ENCODE measurements at places on chromosomes 1 and 21.

DNA sequence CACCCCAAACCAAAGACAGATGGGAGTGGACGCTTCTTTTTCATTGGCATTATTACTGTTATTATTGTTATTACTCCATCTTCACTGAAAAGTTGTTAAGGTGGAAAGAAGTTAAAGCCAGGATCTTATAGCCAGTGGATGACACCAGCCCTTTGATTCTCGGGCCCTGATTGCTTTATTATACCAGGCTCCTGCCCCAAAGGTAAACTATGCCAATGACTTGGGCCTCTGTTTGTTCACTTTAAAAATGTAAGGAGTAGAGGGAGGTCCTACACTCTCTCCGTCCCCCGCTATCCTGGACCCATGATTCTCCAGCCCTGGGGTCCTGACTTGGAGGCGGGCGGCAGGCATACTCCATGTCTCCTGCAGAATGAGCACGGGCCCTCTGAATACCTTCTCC, 106.8 kb downstream of the TOMM20 start:
- DNase-seq = no peak

- peak; percentile 31 for DNase-seq
Measured at GRCh38 chr1:241639623-241640148, 483 bp downstream of the CHML start.

GRCh38 chr1:204624631-204625216, 60.8 kb downstream of the LRRN2 start:
- DNase-seq = no peak

- no peak for DNase-seq
Measured at GRCh38 chr1:921011-921837, 2.5 kb upstream of the SAMD11 start.

DNA sequence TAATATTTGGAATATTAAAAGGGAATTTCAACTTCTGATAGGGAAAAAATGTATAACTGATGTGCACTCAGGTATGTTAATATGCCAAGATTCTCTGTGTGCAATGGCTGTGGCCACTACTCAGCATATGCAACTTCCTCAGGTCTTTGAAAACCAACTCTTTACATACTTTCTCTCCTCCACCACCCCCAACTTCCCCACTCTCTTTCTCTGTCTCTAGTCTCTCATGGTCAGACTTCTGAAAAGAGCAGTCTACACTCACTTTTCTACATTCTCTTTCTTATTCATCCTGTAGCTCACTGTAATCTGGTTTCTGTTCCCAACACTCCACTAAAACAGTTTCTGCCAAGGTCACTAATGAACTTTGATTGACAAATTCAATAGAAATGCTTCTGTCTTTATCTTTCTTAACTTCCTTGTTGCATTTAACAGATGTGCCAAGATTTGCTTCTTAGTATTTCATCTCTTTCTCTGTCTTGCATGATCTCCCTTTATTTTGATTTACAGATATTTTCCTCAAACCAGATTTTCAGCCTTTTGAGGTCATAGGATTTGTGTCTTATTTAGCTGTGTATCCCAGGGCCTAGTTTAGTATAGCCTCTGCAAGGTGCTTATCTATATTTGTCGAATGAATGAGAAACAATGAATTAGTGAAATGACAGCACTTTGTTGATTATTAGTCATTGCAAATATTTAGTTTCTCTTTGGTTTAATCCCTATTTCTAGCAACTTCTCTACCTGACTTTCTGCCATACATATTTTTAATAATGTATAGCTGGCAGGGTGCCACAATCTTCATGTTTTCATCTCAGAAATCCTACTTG, 168.9 kb downstream of the LMO4 start:
- DNase-seq = no peak

- no peak for DNase-seq
Measured at GRCh38 chr1:26542771-26543451, 13.3 kb downstream of the RPS6KA1 start.

DNA sequence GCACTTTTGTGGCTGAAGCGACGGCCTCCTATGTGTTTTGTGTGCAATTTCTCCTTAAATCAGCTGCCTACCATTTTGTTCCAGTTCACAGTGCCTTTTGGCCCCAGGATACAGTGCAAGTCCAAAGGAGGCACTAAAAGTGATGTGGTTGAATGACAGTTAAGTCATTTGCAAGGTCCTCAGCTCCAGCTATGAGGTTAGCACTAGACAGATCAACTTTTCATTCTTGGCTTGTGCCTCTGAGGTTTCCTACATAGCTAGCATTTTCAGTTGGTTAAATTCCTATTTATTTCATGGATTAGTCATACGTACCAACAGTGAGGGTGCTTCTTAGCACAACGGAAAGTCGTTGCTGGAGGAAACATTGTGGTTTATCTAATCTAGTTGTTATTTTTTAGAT, 59.3 kb upstream of the NTPCR start:
- no peak for DNase-seq

DNA sequence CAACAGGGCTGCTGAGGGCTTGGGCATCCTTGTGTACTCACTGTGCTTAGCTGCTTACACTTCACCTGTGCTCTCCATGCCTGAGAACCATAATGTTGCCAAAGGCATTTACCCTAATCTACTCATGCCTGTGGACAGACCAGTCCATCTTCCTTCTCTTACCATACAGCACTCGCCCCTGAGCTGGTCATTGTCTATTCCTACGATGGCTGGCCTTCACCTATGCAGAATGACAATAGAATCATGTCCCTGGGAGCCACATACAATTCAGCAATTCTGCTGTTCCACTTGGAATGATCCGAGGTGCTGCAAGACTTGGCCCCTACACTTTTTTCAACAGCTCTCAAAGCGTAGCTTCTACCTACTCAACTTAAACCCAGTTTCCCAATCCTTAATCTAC, 96.5 kb downstream of the PAPPA2 start:
- no peak for DNase-seq

DNA sequence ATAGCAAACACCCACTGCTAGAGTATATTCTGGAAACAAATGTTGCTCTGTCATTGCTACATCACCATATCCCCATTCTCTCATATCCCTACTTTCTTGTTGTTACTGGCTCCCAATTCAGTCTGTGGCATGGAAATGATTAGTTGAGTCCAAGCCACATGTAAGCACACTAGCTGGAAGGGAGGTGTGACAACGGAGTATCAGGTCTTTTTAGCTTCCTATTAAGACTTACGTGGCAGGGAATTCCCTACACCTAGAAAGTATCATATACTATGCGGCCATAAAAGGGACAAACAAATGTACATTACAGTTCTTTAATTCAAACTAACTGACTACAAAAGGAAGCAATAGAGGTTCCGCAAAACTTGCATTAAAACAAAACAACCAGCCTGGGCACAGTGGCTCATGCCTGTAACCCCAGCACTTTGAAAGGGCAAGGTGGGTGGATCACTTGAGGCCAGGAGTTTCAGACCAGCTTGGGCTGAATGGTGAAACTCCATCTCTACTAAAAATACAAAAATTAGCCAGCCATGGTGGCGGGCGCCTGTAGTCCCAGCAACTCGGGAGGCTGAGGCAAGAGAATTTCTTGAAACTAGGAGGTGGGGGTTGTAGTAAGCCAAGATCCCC, 48.6 kb downstream of the INTS7 start:
- no peak for DNase-seq

DNA sequence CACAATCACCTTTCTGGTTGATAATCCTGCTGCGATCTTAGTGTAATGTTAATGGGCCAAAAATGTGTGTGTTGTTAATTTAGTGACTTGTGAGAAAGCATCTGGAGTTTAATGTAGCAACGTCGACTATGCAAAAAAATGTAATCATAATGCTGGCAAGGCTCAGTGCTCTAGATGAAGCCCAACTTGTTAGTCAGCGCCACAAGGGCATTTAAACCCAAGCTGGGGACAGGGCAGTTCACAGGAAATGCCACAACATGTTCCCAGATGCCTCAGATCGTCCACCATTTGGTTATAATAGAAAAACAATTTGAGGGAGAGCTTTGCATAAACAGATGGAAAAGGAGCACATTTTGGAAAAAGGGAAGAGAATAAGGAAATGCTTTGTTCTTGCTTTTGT, 585.4 kb upstream of the PLXNA2 start:
- DNase-seq = no peak

- peak; percentile 95 for DNase-seq
Measured at GRCh38 chr1:93775224-93775623, 93.6 kb upstream of the BCAR3 start.

GRCh38 chr1:109924316-109924715, 13.7 kb downstream of the CSF1 start:
- no peak for DNase-seq

- no peak for DNase-seq
Measured at GRCh38 chr21:40054403-40054802, 187.2 kb downstream of the PCP4 start.

DNA sequence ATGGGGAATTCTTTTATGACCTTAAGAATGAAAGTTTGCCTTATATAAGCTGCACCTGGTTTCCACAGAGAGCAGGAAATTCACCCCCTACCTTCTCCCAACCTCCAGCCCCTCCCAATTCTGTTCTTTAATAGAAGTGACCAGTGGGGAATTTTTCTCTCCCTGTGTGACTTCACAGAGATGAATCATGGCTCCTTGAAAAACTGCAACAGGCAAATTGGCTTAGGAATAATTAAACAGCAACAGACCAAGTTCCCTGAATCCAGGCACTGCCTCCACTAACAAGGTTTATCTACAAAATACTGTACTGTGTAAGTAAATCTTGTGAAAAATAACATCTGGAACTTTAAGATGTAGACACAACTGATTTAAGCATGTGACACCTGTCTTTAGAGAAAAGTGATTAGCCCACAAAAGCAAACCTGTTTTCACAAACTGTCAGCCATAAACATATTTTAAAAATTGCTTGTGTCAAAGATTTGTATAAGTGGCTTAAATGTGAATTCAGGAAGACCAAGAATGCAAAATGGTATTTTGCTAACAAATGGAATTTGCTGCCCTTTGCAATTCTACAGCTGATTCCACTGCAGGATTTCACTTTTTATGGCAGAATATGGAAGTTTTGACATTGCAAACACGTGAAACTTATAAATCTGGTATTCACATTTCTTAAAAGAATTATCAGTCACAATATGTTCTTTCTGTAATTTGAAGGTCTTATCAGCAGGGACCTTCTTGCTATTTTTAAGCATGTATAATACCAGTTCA, 54.0 kb downstream of the ALG14 start:
- no peak for DNase-seq

DNA sequence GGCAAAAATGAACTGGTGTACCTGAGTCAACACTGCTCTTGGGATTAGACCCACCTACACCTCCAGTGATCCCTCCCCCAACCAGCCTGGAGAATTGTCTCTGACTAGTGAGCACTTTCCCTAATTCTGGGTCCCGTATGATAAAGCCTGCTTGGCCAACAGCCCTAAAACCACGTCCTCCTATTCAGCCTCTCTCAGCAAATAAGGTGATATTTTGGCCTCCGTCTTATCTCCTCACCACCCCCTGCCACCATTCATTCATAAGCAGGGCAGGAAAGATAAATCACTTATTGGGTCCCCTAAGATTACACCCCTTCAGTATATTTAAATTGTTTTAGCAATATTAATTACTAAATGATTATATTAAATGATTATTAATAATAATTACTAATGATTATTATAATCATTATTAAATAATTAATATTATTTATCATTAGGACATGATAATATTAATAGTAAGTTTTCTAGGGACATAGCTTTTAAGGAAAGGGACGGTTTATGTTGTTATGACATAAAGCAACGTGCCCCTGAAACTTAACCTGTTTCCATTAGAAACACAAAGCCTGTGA, 108.0 kb downstream of the DUSP10 start:
- DNase-seq = no peak

DNA sequence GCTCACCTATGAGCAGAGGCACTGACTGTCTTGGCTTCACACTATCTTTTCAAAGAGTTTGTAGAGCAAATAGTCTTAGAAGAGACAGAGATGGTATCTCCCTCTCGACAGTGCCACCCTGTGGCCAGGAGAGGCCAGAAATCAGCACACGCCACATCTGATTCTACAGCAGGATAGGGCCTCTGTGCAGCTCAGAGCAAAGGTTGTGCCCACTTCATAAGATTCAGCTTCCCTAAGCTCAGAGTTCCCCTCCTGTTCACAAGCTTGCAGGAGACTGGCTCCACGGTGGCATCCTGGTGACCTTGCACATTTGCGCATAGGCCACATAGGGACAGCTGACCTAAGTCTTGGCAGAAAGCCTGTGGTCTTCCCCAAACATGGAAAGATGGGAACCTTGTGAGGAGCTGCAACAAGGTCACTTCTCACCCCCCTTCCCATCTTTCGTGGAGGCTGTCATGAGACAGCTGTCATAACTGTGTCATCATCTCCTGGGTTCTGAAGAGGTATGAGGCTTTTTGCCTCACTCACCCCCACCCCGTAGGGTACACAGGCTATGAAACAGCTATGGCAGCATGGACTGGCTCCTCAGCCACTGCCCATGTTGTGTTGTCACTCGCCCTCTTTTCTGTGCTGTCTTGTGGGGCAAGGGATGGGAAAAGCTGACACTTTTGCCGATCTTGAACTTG, 3.0 kb downstream of the ITLN2 start:
- DNase-seq = no peak

- DNase-seq = no peak
Measured at GRCh38 chr1:94863919-94864318, 43.8 kb downstream of the SLC44A3 start.

DNA sequence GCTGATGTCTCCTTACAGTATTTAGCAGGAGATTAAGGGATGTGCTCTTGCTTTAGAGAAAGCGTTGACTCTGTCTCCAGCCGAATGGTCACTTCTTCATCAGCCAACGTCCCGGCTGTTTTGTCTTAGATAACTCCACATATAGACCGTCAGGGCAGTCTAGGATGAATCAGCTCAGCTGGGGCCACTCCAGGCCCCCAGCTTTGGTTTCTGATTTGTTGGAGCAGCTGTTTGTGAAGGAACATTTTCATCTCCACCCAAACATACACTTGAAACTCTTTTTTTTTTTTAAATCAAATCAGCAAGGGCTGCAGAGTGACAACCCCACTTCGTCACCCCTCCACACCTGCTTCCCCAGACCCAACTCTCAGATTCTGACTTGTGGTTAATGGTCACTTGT, 206.1 kb upstream of the GALNT2 start:
- no peak for DNase-seq

DNA sequence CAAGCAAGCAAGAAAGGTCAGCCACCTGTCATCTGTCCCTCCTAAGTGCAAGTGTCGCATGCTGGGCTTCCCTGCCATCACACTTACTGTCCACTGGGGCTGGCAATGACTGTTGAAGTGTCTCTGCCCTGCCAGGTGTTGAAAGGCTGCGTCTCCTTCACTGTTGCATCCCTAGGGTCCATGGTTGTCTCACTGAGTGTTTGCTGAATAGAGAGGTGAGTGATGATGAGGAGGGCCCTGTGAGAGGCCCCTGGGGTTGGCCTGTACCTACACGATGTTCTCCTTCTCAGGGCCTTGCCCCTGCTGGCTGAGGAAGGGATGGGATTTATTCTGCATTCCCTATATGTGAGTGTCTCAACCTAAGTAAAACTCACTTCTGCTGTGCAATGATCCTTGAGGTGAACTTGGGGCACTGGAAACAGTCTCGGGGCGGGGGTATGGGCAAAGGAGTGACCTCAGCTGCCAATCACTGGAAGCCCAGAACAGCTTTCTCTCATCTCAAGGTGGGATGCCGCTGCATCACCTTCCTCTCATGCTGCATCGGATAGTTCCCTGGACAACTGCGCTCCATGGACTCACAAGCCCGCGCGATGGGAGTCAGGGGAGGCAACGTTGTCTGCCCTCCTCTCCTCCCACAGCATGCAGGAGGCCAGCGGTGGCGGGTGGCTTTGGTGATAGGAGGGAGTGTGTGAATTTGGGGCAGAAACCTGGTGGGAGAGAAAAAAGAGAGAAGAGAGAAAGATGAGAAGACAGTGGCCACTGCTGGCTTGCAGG, 35.8 kb upstream of the SOX13 start:
- no peak for DNase-seq

Measured in RWPE2 (cell line).